ENCODE measurements at places on chromosomes 6 and 20.

DNA sequence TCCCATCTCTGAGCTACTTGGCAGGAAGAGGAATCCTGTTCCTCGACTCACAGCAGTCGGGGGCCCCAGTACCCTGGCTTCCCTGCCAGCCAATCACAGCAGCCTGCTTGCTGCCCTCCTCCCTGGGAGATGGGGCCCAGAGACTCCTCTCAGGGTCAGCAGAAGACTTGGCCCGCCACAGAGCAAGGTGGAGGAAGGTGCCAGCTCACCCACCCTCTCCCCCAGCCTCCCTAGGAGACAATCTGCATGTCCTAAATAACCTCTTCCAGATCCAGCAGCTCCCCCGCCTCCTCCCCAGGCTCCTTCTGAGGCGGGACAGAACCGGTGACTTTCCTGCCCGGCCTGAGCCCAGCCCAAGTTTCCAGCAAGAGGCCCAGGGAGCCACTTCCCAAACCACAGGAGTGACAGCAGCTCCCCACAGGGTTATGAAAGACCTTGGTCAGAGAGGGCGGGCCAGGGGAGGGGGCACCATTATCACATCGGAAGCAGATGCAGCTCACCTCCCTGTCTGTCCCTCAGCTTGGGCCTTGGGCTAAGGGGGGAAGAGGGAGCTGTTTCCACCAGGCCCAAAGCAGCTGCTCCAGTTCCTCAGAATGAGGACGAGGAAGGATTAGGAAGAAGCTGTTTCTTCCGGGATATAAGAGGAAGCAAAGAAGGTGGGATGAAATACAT lies 2.3 kb downstream of the CCND3 start:
- no peak for DNase-seq

GRCh38 chr6:111806165-111806547 lies 67.1 kb downstream of the FYN start:
- no peak for DNase-seq

- peak; percentile 5 for DNase-seq
Measured at GRCh38 chr6:88238065-88238464, 71.9 kb upstream of the CNR1 start.

GRCh38 chr20:34215711-34216381 lies 25.4 kb upstream of the ASIP start:
- DNase-seq = peak; percentile 42

GRCh38 chr6:37622646-37623071 lies 75.0 kb downstream of the MDGA1 start:
- no peak for DNase-seq

GRCh38 chr20:12074111-12074655 lies 156.5 kb downstream of the BTBD3 start:
- DNase-seq = no peak

GRCh38 chr6:143958839-143959399 lies 49.1 kb downstream of the PLAGL1 start:
- no peak for DNase-seq

GRCh38 chr6:8194490-8194889 lies 92.1 kb upstream of the EEF1E1 start:
- no peak for DNase-seq

DNA sequence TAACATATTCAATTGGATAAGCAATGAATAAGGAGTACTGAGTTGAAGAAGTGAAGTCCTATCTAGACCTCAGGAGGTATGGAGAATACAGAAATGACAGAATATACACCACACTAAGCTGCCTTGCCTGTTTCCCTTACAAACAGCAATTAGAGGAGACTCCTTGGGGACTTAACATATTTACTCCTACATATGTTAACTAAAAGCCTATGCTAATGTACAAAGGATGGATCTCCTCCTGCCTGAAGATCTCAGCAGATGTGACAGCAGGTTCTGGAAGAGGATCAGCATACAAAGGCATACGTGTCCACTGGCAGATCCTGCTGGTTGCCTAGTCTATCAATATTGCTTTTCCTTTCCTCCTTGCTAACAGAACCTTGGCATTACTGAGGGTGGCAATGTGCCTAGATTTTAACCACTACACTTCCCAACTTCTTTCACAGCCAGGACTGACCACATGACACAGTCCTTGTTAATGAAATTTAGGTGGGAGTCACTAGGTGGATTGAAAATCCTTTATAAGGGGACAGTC lies 29.6 kb downstream of the PRKN start:
- no peak for DNase-seq

DNA sequence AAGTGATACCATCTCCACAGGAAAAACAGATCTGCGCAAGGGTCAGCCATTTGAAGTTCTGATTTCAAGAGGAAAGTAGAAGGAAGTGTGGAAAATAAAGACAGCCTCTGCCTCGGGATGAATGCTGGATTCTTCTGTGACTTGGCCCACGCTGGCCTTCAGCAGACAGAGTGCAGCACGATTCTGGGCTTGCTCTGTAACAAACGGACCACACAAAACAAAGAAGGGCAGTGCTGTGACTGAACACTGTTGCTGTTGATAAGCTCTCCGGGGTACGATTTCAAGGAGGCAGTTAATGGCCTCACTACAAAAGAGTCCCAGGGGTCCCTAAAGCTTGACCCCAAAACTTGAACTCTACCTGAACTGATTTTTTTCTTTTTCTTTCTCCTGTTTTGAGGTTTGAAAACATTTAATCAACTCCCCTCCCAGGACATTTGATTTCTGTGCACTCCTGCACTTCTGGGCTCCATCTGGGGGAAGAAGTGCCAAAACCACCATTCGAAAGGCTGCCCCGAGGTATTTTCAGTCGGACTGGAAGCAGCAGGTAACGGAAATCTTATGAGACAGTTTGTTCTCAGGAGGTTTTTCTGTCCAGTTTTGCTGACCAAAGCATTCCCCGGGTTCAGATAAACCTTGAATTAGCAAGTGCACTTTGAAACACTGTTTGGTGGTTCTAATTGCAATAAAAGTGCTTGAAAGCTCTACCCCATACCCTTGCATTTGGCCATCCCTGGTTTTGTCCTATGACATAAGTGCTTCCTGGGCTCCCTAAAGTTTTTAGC lies 189.6 kb downstream of the MYLK4 start:
- DNase-seq = peak; percentile 16

Measured in globus pallidus (tissue), 1 donor.